ENCODE measurements at places on chromosomes 11 and 22. TPM values are rescaled to one million over a fixed set of nuclear protein-coding genes. Genes with fewer than 3 reads are reported as not detected.

The GPR83 gene
- not detected for total RNA-seq

The LARGE2 gene
- 3.5 TPM for total RNA-seq

The CASP1 gene
- total RNA-seq: 15.6 TPM

The CHADL gene
- 1.7 TPM for total RNA-seq

The ELF5 gene
- total RNA-seq: not detected

The PSMD13 gene
- total RNA-seq: 57.8 TPM

DNA sequence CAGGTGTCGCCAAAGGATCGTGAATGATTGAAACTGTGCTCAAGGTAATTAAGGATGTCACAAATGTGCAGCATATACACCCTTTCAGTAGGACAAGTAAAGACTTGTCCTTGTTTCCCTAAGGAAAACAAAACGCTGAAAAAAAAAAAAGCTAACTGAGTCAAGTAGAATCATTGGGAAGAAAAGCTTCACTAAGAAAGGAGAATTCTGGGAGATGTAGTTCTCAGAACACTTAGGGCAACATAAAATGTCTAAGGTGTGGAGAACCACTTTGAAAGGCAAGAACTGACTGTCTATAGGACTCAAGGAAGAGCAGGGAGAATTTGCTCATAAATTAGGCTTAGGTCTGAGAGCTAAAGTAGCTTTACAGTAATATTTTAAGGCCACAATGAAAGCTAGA, 2.9 kb upstream of the OR5T1 start:
- no peaks in the 10 kb centered on the region for H3K4me1 ChIP-seq
- H3K36me3 ChIP-seq: no peaks in the 10 kb centered on the region
- H3K27ac ChIP-seq: no peak overlapping the region
- no peak overlapping the region for H3K4me3 ChIP-seq
- no peaks in the 10 kb centered on the region for H3K27me3 ChIP-seq

GRCh38 chr22:27755521-27756211, 45.9 kb downstream of the MN1 start:
- DNase-seq: no peak
- no peaks in the 10 kb centered on the region for H3K36me3 ChIP-seq
- no peak overlapping the region for H3K4me3 ChIP-seq
- no peaks in the 10 kb centered on the region for H3K27me3 ChIP-seq
- H3K4me1 ChIP-seq: no peaks in the 10 kb centered on the region

- H3K36me3 ChIP-seq: no peaks in the 10 kb centered on the region
- no peak overlapping the region for H3K27ac ChIP-seq
- no peak overlapping the region for H3K4me3 ChIP-seq
- no peaks in the 10 kb centered on the region for H3K4me1 ChIP-seq
- H3K27me3 ChIP-seq: no peaks in the 10 kb centered on the region
Observed at GRCh38 chr11:99244613-99245012, 223.9 kb downstream of the CNTN5 start.

Data from CD4-positive, alpha-beta T cell (primary cell).